Stimulated activated CD4-positive, alpha-beta T cell treated with anti-CD3 and anti-CD28 coated beads, Interleukin-2, amount 100 ng/mL, for 4 hours (primary cell): ENCODE measurements at places on chromosomes 16 and 17.

- no peak for DNase-seq
Observed at GRCh38 chr16:13401641-13402040, 500.2 kb downstream of the SHISA9 start.

GRCh38 chr16:56319376-56319775, 106.0 kb downstream of the AMFR start:
- DNase-seq = no peak

DNA sequence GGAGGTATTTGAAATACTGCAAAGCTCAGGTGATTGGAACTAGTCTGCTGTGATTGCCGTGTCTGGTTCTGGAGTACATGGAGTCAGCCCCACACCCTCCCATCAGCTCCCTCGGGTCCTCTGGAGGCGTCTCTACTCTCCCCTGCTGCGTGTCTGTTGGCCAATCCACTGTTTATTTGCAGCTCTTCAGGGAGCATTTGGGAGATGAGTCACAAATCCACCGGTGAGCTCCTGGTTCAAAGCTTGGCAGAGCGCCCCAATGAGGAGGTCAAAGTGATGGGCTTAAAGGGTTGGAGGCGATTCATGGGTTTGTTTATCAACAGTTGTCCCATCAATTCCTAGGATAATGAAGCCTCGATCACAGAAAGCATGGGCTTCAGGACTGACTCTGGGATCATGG, 14.6 kb downstream of the CALB2 start:
- DNase-seq = no peak

GRCh38 chr16:4752351-4753100, 14.4 kb downstream of the ZNF500 start:
- DNase-seq = no peak

- no peak for DNase-seq
Observed at GRCh38 chr17:848402-848801, 66.2 kb downstream of the MRM3 start.
